Stimulated activated CD8-positive, alpha-beta memory T cell treated with anti-CD3 and anti-CD28 coated beads, Interleukin-4, amount 100 ng/mL, for 4 hours (primary cell): ENCODE measurements at places on chromosomes 4 and X.

DNA sequence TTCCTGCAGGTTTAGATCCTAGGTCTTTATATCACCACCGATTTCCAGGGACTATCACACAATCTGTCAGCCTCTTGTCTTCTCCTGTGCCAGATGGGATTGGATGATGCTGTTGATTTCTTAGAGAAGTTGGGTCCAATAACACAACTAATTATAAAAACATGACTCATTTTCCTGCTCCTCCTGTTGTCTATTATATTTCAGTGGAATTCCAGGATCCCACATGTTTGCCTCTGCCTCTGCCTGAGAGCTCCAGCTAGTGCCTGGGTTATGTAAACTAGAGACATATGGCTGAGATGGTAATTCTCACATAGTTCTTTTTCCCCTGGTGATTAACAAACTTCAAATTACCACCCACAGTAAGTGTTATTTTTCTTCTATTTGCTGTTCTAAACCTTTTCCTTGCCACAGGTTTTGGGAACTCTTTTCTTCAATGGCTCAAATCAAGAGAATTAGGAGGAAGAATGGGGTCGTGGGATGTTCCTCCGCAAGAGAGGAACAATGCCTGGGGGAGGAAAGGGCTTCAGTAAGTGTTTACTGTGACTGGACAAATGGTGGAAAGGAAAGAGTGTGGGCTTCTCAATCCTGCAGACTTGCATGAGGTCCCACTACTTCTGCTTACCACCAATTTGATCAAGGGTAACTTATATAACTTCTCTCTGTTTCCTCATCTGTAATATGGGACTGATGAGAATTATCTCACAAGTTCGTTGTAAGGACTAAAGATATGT, 3.4 kb upstream of the HOPX start:
- DNase-seq: no peak

- DNase-seq: peak; percentile 2
Observed at GRCh38 chrX:78329486-78329885, 2.1 kb upstream of the CYSLTR1 start.

DNA sequence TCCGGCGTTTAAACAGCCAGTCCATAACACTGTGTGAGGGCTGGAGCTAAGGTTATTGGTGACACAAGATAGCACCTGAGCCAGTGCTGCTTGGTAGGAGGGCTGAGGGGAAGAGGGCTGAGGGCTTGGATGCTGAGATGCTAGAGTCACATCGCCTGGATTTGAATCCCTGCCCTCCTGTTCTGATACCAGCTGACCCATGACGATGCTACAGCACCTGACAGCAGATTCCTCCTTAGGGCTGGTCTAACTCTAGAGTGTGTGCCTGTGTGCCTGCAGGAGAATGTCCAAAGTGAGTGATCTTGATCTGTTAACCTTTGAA, 102.5 kb downstream of the PTTG2 start:
- no peak for DNase-seq

- no peak for DNase-seq
Observed at GRCh38 chr4:41750121-41750625, 1.6 kb upstream of the PHOX2B start.

- no peak for DNase-seq
Observed at GRCh38 chr4:165177725-165178666, 29.4 kb upstream of the KLHL2 start.

GRCh38 chr4:62293551-62293950, 1093.4 kb downstream of the ADGRL3 start:
- no peak for DNase-seq

DNA sequence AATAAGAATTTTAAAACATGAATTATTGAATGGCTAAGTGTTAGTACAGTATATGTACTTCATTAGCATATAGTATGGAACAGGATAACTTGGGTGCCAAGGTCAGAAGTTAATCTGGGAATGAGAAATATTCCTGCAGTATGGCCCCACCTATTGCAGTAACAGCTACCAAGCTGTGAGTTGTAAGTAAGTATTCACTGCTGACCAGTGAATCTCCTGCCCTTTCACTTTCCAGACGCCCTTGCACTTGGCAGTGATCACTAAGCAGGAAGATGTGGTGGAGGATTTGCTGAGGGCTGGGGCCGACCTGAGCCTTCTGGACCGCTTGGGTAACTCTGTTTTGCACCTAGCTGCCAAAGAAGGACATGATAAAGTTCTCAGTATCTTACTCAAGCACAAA, 105.1 kb downstream of the NFKB1 start:
- DNase-seq: no peak

DNA sequence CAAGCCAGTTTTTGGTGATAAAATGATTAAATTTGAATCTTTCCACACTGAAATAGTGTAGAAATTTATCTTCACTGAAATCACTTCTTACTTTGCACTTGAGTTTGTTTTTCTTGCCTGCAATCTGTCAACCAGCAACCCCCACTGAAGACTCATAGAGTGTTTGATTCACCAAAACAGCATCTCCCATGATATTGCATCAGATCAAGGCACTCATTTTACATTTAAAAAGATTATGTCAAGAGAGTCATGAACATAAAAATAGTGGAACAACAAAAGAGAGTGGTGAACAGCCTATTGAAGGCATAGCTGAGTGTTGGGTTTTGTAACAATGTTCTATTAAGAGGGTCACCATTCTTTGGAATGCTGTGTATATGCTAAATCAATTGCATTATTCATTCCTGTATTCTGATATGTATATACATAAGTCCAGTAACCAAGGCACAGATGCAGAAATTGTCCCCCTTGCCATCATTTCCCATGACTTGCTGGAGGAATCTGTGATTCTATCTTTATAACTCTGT, 1934.9 kb downstream of the ARAP2 start:
- no peak for DNase-seq

GRCh38 chr4:183658362-183659028, 490 bp downstream of the RWDD4 start:
- peak; percentile 0 for DNase-seq

GRCh38 chr4:172650758-172651530, 517.7 kb upstream of the GALNT7 start:
- no peak for DNase-seq

DNA sequence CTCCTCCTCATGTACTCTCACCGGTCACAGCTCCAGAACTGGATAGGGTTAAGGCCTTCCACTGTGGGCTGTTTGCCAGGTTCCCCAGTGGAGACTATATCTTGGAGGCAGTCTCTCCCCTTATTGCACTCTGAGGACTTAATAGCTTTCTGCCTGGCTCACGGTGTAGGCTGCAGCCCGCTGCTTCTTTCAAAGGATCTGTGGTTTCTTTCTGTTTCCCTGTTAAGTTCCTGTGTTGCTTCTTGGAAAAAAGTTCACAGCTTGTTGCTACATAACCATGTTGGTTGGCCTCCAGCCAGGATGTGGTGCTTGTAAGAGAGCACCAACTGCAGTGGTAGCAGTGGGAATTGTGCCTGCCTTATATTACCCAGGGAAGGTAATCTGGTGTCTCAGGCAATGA, 24.9 kb upstream of the ZDHHC15 start:
- no peak for DNase-seq
